ENCODE measurements at places on chromosomes 12 and 14. TPM values are rescaled to one million over a fixed set of nuclear protein-coding genes. Genes with fewer than 3 reads are reported as not detected.

The ZC2HC1C gene
- total RNA-seq, result 1.8 TPM

The CMKLR1 gene
- total RNA-seq, result not detected

The SLC16A7 gene
- total RNA-seq, result 50.0 TPM

The CLEC4A gene
- total RNA-seq, result 0.33 TPM

The STON2 gene
- total RNA-seq, result 0.87 TPM

The OTX2 gene
- total RNA-seq, result not detected

The RAD9B gene
- 0.55 TPM for total RNA-seq

The CRIP1 gene
- total RNA-seq, result 0.50 TPM

The RIN3 gene
- total RNA-seq, result 5.6 TPM

The SYCP3 gene
- total RNA-seq, result 0.11 TPM

Measured in uterine smooth muscle cell (primary cell).